Activated T-helper 2 cell treated with anti-CD3 and anti-CD28 coated beads, Interferon-gamma antibody, Interleukin-2, Interleukin-4, amounts not matched to agents 10 μg/mL and 5 μg/mL and 100 μg/mL, durations not matched to agents 14 hours and 24 hours and 36 hours (primary cell): ENCODE measurements at places on chromosomes 11 and 22.

GRCh38 chr11:114078423-114078822, 18.9 kb downstream of the ZBTB16 start:
- DNase-seq: no peak

GRCh38 chr11:119691701-119692539, 37.1 kb downstream of the NECTIN1 start:
- DNase-seq: no peak

DNA sequence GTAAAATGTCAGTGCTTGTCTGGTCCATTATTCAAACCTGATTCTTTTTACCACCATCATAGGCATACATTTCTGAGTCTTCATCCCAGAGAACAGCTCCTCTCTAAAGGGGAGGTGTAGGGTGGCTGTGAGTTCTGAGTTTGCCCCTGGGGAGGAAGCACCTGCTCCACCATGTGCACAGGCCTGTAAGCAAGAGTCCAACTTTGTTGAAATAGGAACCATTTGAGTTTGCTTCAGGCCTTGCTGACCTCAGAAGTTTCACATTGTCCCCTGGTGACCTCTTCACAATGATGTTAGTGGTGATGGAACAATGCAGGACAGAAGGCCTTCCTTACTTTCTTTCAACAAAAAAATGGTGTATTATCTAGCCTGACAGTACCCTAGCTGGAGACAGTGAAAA, 54.6 kb upstream of the TOP3B start:
- DNase-seq: no peak

- DNase-seq: no peak
Observed at GRCh38 chr11:75705541-75705940, 12.1 kb upstream of the MOGAT2 start.
